AML-193 (cell line): ENCODE measurements at places on chromosomes 3 and 15.
A peak's percentile ranks its signal among the peaks of the same experiment; 100 is the strongest.

DNA sequence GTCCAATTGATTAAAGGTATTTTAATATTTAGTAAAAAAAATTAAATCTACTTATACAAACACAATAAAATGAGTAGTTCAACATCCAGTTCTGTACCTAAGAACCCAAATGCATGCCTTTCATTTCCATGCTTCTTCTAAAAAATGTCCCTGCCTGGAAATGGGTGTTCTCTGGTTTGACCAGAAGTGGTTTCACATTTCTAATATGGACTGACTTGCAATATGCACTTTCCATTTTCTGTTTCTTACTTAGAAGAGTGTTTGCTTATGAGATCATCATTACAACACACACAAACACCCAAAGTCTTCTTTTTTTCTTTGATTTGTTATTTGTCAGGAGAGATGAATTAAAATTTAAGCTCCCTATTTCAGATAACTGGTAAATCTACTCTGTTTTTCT lies 879.6 kb downstream of the AGBL1 start:
- no peak for DNase-seq

DNA sequence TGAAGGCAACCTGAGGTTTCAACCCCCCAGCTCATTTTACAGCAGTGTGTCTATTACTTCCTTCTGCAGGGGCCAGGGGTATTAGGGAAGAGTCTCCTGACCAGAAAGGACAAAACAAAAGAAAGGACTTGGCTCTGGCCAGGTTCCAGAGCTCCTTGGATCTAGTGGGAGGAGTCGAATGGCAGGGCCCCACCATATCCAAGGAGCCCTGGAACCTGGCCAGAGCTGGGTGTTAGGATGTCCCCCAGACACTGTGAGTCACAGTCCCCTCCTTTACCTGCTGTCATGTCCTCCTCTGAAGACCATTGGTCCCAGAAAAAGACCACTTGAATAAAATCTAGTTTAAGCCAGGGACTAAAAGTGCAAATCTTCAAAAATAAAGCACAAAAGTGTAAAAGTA lies 113.2 kb downstream of the EEFSEC start:
- no peak for DNase-seq

DNA sequence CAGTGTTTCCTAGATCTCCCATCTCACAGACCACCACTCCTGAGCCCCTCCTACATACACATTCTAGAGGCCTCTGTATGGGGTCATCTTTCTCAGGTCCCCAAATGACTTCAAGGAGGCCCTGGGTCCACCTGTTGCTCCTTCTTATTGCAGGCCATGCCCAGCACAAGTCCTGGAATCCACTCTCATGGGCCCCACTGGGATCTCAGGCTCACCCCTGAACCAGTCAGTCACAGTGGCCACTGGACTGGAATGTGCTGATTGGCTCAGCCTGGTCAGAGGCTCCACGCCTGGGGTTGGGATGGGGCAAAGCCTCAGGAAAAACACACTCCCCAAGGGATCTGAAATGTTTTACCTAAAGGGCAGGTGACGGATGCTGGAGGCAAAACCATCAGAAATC lies 55.7 kb downstream of the SPSB4 start:
- no peak for DNase-seq

GRCh38 chr3:31980530-31981205 lies 394 bp downstream of the OSBPL10 start:
- no peak for DNase-seq

DNA sequence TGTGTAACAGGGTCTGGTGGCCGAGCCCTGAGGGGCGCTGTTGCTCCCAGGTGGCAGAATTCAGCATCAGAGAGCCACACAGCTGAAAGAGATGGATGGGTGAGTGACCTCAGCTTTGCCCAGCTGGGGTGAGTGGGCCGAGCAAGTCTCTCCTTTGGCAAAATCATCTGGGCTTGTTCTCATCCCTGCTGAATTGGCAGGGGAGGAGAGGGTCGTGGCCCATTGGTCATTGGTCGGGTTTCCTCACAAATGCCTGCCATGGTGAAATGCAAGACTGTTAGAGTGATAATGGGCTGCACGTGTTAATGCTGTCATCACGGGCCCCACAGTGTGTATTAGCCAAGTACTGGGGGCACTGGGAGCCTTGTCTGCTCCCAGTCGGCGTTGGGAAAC lies 15.9 kb downstream of the ABHD2 start:
- DNase-seq, result no peak

- no peak for DNase-seq
Measured at GRCh38 chr3:15505479-15506165, 15.9 kb downstream of the COLQ start.

- peak; percentile 31 for DNase-seq
Measured at GRCh38 chr3:162353414-162353813, 856.8 kb downstream of the OTOL1 start.

DNA sequence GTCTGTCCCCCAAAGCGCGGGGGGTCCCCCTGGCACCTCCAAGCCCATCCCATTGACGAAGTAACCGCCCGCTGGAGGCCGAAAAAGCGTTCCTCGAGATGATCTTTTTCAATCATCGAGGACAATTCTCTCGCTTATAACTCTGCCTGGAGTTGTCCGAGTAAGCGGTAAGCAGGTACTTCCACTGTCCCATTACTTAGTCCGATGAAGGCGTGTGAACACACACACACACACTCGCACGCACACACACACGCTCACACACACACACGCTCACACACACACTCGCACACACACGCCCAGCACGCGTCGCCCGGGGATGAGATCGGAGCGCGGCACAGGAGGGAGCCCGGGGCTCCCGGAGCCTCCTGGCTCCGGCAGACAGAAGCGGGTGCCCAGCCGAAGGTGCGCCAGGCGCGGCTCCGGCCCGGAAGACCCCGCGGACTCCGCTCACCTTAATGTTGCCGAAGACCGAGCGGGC lies 430 bp downstream of the SLCO2A1 start:
- DNase-seq, result no peak

DNA sequence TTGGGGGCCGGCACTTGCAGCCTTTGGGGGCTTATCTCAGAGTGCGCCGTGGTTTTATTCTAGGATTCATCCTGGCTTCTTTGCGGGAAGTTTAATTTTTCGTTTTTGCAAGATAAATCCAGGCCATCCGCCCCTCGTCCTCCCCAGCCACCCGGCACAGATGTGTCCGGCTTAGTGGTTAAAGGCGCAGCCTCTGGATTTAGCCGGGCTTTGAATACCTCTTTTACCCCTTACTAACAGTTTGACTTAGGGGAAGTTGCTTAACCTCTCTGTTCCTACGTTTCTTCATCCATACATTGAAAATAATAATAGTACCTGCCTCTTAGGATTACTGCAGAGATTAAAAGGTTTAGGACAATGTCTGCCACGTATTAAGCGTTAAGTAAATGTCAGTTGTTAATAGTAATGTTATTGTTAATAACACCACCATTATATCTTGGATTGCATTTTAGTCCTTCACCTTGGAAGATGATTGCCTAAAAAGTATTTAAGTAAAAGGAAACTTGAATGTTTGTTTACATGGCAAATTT lies 714 bp downstream of the ECT2 start:
- DNase-seq, result peak; percentile 93

DNA sequence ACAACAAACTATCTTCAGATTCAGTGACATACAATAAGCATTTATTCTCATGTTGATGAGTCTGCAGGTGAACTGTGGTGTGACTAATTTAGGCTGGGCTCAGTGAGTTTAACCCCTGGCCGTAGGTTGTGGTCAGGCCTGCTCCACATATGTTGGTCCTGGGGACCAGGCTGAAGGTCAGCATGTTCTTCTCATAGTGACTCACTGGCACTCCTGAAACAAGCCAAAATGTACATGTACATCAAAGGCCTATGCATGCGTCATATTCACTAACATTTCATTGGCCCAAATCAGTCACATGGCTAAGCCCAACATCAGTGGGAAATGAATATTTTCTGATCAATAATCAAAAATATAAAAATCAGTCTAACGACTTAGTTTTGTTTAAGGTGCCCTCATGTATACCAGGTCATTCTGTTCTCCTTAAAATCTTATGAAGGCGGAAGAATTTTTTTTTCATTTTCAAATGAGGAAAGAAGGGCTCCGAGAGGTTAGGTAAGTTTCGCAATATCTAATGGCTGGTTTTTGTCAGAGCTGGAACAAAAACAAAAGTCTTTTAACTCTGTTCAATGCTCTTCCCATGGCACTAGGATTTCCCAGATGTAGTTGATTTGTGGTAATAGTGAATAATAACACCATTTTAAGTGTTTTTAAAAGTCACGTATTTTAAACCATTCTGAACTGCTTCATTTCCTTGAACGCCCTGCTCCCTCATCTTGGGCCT lies 148.5 kb downstream of the MFSD1 start:
- no peak for DNase-seq

- DNase-seq, result no peak
Measured at GRCh38 chr3:71128961-71129360, 454.6 kb downstream of the FOXP1 start.

GRCh38 chr3:132119531-132119930 lies 84.7 kb upstream of the CPNE4 start:
- no peak for DNase-seq

- DNase-seq, result no peak
Measured at GRCh38 chr3:72702390-72702789, 145.9 kb downstream of the SHQ1 start.

GRCh38 chr15:78234515-78235040 lies at the start of gene ACSBG1:
Gene ACSBG1, minus strand, starts transcription at chr15:78234565. Its CDS starts 64 bp downstream, at chr15:78234501.
- DNase-seq, result no peak

- no peak for DNase-seq
Measured at GRCh38 chr3:133428552-133428951, 28.7 kb downstream of the BFSP2 start.

DNA sequence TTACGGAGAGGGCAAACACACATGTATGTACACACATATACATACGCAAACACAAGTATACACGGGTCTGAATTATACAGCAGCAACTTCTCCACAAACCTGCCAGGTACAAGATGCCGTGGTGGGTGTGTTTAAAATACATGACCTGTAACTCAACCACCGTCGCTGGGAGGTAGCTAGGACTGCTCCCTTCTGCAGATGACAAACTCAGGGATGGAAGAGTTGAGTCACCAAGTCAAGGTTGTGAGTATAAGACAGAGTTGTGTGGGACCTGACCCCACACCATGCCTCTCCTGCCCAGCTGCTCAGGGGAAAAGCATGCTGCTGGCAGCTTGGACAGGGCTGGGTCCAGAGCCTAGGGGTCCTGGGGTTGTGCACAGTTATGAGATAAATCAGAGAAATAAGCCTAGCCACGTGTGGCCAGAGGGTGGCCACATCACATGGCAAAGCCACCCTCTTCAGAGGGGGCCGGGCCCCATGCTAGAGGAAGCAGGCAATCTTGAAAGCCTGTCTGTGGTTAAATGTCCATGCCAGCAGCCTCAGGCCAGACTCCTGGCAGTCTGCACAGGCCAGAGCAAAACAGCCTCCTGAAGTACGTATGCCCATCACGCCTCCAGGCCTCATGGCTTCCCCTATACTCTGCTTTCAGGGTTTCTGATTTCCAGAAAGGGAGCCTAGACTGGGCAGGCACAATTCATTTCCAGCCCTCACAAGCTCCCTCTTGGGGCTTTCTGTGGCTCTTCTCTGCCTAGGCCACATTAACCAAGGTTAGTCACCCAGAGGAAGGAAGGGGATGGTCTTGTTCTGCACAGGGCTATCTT lies 107.7 kb upstream of the RPL32 start:
- DNase-seq, result peak; percentile 64

DNA sequence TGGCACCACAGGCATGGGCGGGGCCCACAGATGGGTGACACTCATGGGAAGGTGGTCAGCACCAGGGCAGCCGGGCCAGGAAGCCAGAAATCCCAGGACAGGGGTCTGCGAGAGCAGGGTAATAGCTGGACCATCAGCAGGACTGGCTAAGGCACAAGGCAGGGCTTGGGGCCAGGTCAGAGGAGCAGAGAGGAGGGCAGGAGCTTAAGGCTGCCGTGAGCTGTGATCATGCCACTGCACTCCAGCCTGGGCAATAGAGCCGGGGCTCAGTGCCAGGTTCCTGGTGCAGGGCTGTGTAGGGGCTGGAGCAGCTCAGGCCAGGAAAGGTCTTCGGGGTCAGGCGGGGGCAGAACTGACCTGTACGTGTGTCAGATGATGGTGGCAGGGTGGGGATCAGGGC lies 64.2 kb upstream of the LINGO1 start:
- DNase-seq, result no peak

DNA sequence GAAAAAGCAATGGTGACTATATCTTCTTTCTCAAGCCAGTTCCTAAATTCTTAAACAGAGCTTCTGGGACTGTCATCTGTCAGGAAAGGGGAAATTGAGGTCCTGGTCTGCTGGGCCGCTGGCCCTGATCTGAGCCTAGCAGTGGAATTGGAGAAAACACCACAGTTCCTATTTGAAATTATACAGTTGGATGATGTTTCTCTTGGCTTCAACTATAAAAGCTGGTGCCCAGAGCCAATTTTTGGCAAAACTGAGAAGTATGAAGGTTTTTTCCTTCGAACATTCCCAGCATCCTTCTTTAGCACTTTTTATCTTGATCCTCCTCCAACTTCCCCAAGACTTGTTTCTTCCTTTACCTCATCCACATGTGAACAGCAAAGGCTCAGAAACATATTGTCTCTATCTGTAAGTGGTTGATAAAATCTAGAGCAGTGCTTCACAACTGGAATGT lies 83.9 kb downstream of the CD47 start:
- no peak for DNase-seq

DNA sequence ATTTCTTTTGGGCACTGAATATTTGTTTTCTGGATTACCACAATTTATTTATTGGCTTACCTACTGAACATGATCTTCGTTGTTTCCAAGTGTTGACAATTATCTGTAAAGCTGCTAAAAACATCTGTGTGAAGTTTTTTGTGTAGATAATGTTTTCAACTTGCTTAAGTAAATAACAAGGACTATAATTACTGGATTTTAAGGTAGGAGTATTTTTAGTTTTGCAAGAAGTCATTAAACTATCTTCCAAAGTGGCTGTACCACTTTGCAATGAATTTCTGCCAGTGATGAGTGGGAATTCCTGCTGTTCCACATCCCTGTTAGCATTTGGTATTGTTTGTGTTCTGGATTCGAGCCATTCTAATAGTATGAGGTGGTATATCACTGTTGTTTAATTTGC lies 702.2 kb downstream of the MECOM start:
- no peak for DNase-seq

- DNase-seq, result no peak
Measured at GRCh38 chr3:13470894-13471574, 9.1 kb upstream of the HDAC11 start.

- DNase-seq, result no peak
Measured at GRCh38 chr15:69557020-69557706, 104.5 kb downstream of the RPLP1 start.
